HCT116 (cell line): ENCODE measurements at places on chromosomes 4 and X.

DNA sequence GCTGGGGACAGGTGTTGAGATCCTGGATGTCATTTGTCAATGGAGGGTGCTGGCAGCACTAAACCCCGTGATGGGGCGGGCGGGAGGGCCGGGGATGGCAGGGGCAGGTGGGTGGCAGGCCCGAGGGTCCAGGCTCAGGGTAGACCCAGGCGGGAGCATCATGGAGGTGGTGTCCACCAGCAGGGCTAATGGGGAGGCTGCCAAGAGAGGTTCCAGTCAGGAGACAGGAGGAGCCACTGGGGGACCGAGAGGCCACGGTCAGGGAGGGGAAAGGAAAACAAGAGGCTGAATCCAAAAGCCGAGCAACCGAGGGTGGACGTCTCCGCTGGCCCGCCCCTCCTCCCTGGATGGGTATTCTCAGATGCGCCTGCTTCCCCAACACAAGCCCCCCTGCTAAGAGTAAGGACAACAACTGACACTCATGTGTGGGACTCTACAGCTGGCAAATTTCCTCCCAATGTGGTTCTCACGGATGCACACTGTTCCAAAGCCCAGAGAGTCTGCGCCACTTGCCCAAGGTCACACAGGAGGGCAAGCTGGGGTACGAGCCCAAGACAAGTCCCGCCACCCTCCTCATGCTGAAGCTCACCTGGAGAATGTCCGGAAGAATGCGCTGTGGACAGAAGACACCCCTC is 132.0 kb downstream of the CPZ start:
- H3K4me3 ChIP-seq = no peak overlapping the region
- H3K27ac ChIP-seq = no peak overlapping the region
- no peaks in the 10 kb centered on the region; the same call in 1 of the 2 replicates for H3K27me3 ChIP-seq

- H3K4me3 ChIP-seq = no peak overlapping the region
- no peaks in the 10 kb centered on the region for H3K27me3 ChIP-seq
- no peaks in the 10 kb centered on the region for H3K36me3 ChIP-seq
- DNase-seq = no peak
- H3K27ac ChIP-seq = no peak overlapping the region
These were observed 1765.8 kb downstream of the PCDH7 start for GRCh38 chr4:32485956-32486355.

DNA sequence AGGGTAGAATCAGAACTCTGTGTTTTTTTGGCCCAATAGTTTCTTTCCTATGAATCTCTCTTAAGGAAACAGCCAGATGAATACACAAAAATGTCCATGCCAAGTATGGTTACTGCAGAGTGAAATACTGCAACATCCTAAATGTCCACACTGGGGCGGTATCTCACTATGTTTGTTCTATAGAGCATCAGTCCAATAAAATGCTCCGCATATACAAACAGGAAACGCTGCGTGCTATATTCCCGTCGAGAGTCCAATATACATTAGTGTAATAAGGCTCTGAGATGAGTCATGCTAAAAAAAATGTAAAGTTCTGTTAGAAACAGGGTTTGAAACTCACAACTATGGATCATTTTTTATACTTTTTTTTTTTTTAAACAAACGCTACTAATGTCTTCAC is 72.9 kb upstream of the ENOX2 start:
- no peaks in the 10 kb centered on the region for H3K27me3 ChIP-seq
- DNase-seq = peak; percentile 31
- no peaks in the 10 kb centered on the region for H3K36me3 ChIP-seq
- no peaks in the 10 kb centered on the region for H3K4me1 ChIP-seq

GRCh38 chr4:101067383-101067782 is 279.9 kb downstream of the PPP3CA start:
- H3K27ac ChIP-seq = no peak overlapping the region
- no peak overlapping the region for H3K4me3 ChIP-seq
- H3K27me3 ChIP-seq = no peaks in the 10 kb centered on the region
- H3K4me1 ChIP-seq = no peaks in the 10 kb centered on the region
- no peak for DNase-seq

DNA sequence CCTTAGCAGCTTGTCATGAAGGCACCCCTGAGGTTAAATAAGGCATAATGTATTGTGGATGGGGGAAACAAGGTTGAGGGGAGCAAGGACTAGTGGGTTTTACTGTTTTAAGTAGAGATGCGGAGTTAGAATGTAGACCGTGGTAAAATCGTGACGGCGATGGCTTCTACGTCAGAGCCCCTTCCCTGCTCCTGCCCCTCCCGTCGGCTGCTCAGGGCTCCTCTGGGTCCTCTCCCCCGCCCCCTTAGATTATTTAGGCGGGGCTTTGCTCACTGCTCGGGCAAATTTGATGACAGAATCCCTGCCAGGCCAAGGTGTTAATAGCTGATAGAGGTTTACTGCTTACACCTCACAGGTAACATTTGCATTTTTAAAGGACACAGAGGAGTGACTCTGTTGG is 2.3 kb downstream of the FRMPD3 start:
- DNase-seq = no peak
- H3K36me3 ChIP-seq = no peaks in the 10 kb centered on the region
- no peak overlapping the region for H3K4me3 ChIP-seq
- no peak overlapping the region for H3K27ac ChIP-seq
- no peaks in the 10 kb centered on the region for H3K27me3 ChIP-seq
- H3K4me1 ChIP-seq = peaks cover 10% of the 10 kb centered on the region

GRCh38 chrX:928606-929005 is 283.8 kb downstream of the CRLF2 start:
- H3K27ac ChIP-seq = no peak overlapping the region
- H3K36me3 ChIP-seq = no peaks in the 10 kb centered on the region
- DNase-seq = no peak
- H3K4me3 ChIP-seq = no peak overlapping the region
- no peaks in the 10 kb centered on the region for H3K27me3 ChIP-seq

GRCh38 chr4:137638934-137639333 is 106.6 kb upstream of the PCDH18 start:
- H3K4me1 ChIP-seq = no peaks in the 10 kb centered on the region
- no peak overlapping the region for H3K27ac ChIP-seq
- no peaks in the 10 kb centered on the region for H3K27me3 ChIP-seq
- no peak for DNase-seq
- no peak overlapping the region for H3K4me3 ChIP-seq

- H3K27ac ChIP-seq = no peak overlapping the region
- DNase-seq = no peak
- peaks cover 12% of the 10 kb centered on the region for H3K27me3 ChIP-seq
- no peaks in the 10 kb centered on the region for H3K4me1 ChIP-seq
- H3K36me3 ChIP-seq = no peaks in the 10 kb centered on the region
These were observed 363.6 kb downstream of the FBXO8 start for GRCh38 chr4:173919861-173920260.

DNA sequence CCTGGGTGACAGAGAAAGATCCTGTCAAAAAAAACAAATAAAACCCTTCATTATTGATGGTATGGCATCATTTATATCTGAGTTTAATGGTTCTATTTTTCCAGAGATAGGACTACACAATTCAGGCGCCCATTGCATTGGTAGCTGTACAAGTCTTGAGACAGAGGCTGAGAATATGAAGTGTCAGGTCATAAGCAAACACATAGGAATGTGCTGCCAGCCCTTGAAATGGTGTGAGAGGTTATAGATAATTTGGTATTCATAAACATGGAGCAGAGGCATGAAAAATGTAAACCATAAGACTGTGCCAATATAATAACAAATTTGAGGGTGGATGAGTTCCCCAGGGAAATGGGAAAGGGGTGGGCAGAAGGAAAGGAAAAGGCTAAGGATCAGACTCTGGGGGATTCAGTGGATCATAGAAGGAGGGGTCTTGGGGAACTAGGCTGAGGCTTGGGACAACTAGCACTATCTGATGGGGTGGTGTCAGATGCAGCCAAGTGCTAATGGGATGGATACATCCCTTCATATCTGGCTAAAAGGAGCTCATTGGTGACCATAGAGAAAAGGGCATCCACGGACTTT is 50.8 kb downstream of the MAOA start:
- no peak overlapping the region for H3K4me3 ChIP-seq
- H3K27me3 ChIP-seq = no peaks in the 10 kb centered on the region
- H3K4me1 ChIP-seq = no peaks in the 10 kb centered on the region
- no peaks in the 10 kb centered on the region for H3K36me3 ChIP-seq

DNA sequence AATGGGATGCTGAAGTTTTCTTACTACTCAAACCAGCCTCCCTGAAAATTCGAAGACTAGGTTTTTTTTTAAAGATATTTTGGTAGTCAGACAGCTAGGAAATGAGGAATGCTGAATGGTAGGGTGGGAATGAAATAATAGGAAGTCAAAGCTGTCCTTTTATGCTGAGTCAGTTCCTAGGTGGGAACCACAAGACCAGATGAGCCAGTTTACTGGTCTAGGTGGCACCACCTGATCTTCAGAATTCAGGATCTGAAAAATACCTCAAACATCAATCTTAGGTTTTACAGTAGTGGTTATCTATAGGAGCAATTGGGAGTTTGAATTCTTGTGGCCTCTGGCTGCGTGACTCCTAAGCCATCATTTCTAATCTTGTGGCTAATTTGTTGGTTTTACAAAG is 183.1 kb upstream of the GALNT7 start:
- no peak overlapping the region for H3K4me3 ChIP-seq
- no peaks in the 10 kb centered on the region for H3K27me3 ChIP-seq
- no peak for DNase-seq
- peaks cover 27% of the 10 kb centered on the region for H3K4me1 ChIP-seq
- H3K27ac ChIP-seq = no peak overlapping the region

GRCh38 chrX:153640736-153641575 is 6.0 kb upstream of the DUSP9 start:
- no peak overlapping the region for H3K27ac ChIP-seq
- no peak overlapping the region for H3K4me3 ChIP-seq
- peaks cover 7% of the 10 kb centered on the region; the same call in 1 of the 2 replicates for H3K4me1 ChIP-seq
- no peaks in the 10 kb centered on the region for H3K27me3 ChIP-seq
- DNase-seq = no peak
- no peaks in the 10 kb centered on the region for H3K36me3 ChIP-seq

GRCh38 chr4:8009710-8010511 is 70.2 kb upstream of the AFAP1 start:
- no peak for DNase-seq
- H3K27ac ChIP-seq = no peak overlapping the region
- peaks cover 10% of the 10 kb centered on the region; the same call in 1 of the 2 replicates for H3K27me3 ChIP-seq
- no peaks in the 10 kb centered on the region for H3K4me1 ChIP-seq

GRCh38 chr4:83490876-83491450 is 6.1 kb upstream of the ABRAXAS1 start:
- no peaks in the 10 kb centered on the region for H3K27me3 ChIP-seq
- peak; percentile 42 for DNase-seq
- no peaks in the 10 kb centered on the region for H3K36me3 ChIP-seq
- H3K4me3 ChIP-seq = no peak overlapping the region

GRCh38 chr4:39021631-39022030 is 10.6 kb downstream of the TMEM156 start:
- no peaks in the 10 kb centered on the region for H3K36me3 ChIP-seq
- no peaks in the 10 kb centered on the region for H3K27me3 ChIP-seq
- H3K27ac ChIP-seq = no peak overlapping the region
- DNase-seq = no peak

GRCh38 chr4:122819708-122820449 is 6.8 kb upstream of the FGF2 start:
- H3K36me3 ChIP-seq = no peaks in the 10 kb centered on the region
- no peaks in the 10 kb centered on the region for H3K27me3 ChIP-seq
- H3K4me3 ChIP-seq = no peak overlapping the region
- H3K4me1 ChIP-seq = peaks cover 4% of the 10 kb centered on the region

DNA sequence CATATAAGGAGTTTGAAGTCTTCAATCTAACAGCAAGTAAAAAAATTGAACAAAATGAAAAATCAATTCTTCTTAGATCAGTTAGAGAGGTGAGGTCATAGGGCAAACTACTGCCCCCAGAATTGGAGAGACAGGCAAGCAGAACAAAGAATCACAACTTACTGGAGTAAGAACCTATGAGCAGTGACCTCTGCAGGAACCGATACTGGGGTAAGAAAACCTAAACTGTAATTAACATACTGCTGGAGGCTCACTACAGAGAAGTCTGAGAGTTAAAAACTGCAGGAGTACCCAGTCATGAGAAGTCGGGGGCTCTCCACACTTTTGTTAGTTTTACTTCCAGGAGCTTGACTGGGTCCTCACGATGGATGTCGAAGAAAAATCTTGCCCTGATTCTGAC is 16.0 kb downstream of the CLDN22 start:
- H3K36me3 ChIP-seq = no peaks in the 10 kb centered on the region
- no peak overlapping the region for H3K27ac ChIP-seq
- no peak for DNase-seq
- H3K4me3 ChIP-seq = no peak overlapping the region

DNA sequence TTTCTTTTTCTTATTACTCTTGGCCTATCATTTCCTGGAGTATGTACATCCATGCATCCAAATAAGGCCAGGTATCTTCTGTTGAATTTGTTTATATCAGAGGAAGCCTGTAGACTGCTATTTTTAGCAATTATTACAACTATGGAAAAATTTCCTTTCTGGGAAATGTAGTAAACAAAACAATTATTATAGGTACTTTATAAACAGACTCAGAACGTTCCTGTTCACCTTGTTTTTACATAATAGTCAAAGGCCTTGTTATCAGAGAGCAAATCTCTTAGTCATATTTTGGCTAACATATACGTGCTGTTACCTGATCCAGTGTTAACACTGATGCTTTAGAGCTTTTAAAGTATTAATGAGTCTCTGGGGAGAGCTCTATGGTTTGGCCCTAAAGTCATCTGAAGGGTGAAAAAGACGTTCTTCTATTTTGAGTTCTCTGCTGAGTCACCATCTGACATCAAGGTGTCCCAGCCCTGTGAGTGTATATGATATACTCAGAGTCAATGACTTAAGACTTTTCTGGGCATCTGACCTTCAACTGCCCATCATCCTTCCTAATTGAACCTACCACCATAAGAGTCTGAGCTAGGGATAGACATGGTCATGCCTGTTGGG is 7.3 kb downstream of the SPARCL1 start:
- peaks cover 11% of the 10 kb centered on the region for H3K4me1 ChIP-seq
- peak overlapping the region; percentile 21 for H3K27ac ChIP-seq
- DNase-seq = peak; percentile 19
- no peaks in the 10 kb centered on the region for H3K27me3 ChIP-seq
- H3K36me3 ChIP-seq = no peaks in the 10 kb centered on the region

DNA sequence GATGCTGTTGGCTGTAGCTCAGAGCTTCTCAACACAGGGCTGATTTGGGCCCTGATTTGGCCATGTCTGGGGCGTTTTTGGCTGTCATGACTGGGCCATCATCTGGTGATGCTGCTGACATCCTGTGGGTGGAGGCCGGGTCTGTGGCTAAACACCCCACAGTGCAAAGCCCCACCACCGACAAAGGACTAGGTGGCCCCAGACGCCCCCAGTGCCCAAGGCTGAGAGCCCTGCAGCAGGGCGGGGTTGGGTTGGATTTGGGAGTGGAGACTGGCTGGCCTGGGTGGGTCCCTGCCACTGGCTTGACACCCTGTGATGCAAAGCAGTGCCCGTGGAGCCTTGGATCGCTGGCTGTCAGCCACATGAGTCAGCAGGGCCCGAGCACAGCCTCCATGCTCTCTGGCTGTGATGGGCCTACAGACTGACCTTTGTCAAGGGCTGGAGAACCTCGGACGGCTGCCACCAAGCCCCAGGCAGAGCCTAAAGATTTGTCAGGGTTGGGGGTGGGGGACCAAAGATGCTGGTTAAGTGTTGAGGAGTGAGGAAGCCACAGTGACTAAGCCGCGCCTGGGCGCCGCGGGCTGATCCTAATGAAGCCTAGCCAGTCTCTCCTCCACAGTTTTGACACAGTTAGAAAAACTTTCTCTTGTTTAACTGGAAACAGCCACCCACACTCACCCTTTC is 28.3 kb downstream of the CYTL1 start:
- DNase-seq = peak; percentile 28
- peaks cover 9% of the 10 kb centered on the region; the same call in 1 of the 2 replicates for H3K4me1 ChIP-seq
- H3K27me3 ChIP-seq = no peaks in the 10 kb centered on the region
- H3K27ac ChIP-seq = no peak overlapping the region
- no peak overlapping the region for H3K4me3 ChIP-seq
